ENCODE measurements at places on chromosomes 2 and 18. TPM values are rescaled to one million over a fixed set of nuclear protein-coding genes. Genes with fewer than 3 reads are reported as not detected.

- DNase-seq, result peak; percentile 56
Measured at GRCh38 chr2:160371251-160372009, 122.2 kb downstream of the RBMS1 start.

- DNase-seq, result no peak
Measured at GRCh38 chr2:104745846-104746245, 108.1 kb upstream of the POU3F3 start.

- DNase-seq, result no peak
Measured at GRCh38 chr2:23457990-23458682, 73.2 kb downstream of the KLHL29 start.

DNA sequence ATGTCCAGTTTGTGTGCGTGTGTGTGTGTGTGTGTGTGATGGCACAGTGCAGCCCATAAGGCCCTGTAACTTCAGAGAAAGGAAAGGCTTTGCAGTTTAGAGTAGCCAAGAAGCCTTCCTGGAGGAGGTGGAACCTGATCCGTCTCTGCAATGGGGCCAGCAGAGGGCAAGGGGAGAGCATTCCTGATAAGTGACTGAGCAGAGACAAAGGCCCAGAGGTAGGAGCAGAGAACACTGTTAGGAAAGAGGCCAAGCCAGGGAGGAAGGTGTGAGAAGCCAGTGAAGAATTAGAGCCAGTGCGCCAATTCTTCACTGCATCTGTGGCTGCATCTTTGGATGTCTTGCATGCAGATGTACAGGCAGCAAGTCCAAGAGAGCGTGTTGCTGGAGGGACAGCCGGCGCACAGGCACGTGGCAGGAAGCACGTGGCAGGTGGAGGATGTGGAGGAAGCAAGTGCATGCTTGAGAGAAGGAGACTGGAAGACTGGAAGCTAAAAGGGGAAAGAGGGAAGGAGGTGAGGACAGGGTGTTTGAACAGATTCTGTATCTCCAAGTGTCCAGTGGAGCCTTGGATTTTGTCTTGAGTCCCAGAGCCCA lies 196.3 kb downstream of the CTIF start:
- peak; percentile 44 for DNase-seq

- peak; percentile 63 for DNase-seq
Measured at GRCh38 chr2:182372661-182373060, 54.2 kb downstream of the PDE1A start.

DNA sequence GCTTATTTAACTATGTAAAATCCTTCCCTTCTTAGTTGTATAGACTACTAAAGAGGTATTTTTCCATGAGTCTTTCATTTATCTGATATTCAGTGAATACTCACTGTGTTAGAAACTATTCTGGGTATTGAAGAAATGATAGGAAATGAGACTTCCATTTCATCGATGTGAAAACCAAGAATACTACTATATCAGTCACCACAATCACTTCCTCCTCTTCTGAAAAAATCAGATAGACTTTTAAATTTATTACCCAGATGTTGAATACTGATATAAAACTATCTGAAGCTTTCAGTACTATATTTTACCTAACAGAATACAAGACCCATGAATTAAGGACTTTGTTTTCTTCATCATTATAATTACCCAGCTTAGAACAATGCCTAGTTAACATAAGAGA lies 1801.1 kb upstream of the CELF4 start:
- no peak for DNase-seq

DNA sequence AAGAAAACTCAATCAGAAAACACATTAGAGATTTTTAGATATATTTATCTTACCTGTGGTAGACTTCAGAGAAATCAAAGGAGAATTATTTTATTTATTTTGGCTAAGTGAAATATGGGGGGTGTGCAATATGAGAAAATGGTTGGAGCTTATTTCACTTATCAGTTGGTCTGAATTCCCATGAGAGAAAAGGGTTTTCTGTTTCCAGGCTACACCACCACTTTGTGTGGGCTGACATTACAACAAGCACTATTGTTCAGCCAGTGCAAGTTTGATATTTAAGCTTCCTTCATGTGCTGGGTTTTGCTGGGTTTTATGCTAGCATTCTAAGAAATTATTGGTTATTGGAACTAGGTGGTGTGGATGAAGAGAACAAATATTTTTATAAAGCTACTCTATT lies 33.5 kb downstream of the RMND5A start:
- no peak for DNase-seq

RAB10 gene
- 102 TPM for polyA plus RNA-seq

KATNAL2 gene
- polyA plus RNA-seq, result 8.4 TPM

CPS1 gene
- 1.6 TPM for polyA plus RNA-seq

CFAP221 gene
- polyA plus RNA-seq, result 0.82 TPM

Measured in muscle of leg (tissue), 16 donors.